ENCODE measurements at places on chromosomes 7 and 10.

GRCh38 chr10:17644485-17644943 is 563 bp downstream of the STAM start:
- no peak for DNase-seq

- DNase-seq = no peak
Observed at GRCh38 chr7:143205560-143206293, 16.1 kb upstream of the TAS2R40 start.

DNA sequence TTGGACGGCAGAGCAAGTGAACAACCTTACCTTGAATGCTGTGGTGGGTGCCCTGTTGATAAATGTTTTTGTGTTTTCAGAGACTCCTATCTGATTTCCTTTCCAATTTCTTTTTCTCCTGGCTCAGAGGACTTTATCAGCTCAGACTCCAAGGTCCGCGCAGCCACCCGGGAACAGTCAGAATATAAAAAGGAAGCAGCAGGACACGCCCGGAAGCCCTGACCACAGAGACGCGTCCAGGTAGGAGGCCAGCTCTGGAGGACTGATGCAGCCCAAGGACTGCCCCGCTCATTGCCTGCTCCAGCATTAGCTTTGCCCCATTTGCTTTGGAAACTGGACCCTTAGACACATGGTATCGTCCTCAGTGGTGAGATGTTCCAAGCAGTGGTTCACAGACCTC is 61.3 kb downstream of the TACC2 start:
- no peak for DNase-seq

DNA sequence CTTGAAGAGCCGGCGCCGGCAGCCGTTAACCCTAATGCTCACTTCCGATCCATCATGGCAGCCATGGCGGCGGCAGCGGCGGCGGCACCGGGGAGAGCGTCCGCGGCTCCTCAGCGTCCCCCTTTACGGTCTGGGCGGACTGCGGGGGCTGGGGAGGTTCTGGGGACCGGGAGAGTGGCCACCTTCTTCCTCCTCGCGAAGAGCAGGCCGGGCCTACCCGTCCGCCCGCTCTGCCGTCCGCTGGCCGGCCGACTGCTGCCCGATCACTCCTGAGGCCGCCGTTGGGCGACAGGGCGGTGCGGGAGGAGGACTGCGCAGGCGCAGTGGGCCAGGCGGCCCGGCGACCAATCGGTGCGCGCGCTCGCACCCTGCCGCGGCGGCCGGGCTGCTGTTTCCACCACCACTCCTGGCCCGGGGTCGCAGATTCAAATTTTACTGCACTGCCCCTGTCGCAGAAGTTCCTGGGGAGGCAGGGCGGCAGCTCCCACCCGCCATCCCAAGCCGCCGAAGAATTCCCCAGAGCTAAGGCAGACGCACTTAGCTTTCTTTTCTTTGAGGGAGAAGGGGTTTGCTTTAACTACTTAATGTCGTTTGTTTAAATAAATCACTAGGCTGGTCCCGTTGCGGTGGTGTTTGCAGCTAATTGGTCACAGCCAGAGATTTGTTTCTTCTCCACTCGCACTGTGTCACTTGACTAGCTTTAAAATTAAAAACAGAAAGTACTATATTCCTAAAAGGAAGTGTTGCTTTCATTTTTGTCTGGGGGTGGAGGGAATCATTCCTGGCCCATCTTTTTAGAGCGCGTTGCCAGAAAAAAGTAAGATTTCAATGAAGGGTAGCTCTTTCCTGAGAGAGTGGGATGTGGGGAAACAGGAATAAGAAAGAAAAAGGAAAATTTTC is at the start of gene KIF5B:
KIF5B (minus strand) TSS at position 290 of the 900 bp plus-strand sequence. CDS start 452 bp downstream, outside the sequence.
- DNase-seq = peak; percentile 62

GRCh38 chr10:71750986-71751385 is 22.3 kb downstream of the VSIR start:
- DNase-seq = no peak

DNA sequence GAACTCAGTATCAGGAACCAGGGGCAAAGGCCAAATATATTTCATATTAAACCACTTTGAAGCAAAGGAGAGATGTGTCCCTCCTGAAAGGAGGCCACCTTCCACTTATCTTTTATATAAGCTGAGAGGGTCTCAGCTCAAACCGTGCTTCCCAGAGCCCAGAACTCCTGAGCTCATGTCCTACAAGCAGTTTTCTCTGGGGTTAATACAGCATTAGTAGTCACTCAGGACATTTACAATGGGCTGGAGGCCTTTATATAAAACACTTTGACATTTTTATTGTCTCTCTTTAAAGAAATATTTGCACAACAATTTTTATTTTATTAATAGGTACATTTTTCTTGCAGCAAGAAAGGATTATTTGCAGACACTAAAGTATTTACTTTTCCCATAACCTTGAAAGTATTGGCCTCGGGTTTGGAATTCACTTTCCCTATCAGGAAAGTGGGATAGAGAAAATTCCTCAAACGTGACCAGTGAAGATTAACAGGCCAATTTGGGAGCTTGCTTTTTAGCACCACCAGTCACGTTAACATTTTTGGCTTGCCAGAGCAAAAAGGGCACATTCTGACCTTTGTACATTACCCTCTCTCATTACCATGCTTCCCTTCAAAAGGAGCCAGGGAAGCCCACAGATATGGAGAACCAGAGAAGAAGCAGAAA is 464.9 kb upstream of the NRP1 start:
- DNase-seq = no peak

GRCh38 chr7:107891636-107892366 is 818 bp downstream of the DLD start:
- no peak for DNase-seq

DNA sequence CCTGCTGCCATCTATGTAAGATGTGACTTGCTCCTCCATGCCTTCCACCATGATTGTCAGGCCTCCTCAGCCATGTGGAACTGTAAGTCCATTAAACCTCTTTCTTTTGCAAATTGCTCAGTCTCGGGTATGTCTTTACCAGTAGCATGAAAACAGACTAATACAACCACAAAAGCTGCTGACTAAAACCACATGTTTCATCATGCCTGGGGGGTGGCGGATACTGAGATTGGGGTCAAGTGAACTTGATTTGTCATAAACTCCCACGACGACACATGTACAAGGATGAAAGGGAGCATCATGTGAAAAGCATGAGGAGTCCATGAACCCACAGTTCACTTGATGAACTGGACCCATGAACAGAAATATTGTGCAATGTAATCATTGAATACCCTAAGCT is 134.9 kb upstream of the ANK3 start:
- DNase-seq = no peak

DNA sequence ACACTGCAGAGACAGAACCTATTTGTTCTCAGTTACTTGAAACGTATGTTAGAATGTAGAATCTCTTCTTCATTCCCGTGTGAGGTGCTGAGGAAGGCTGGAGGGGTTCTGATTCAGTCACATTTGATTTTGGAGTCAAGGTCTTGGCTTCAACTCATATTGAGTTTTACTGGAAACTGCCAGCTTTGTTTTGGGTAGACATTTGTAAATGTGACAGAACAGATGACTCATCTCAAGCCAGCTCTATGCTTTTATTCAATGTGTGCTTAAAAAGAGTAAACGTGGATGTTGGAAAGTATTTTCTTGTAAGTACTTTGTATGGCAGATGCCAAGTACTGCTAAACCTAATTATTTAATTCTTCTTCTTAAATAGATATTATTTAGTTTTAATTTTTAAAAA is 780.8 kb upstream of the C7orf33 start:
- DNase-seq = no peak

GRCh38 chr7:158759245-158759614 is 54.6 kb upstream of the NCAPG2 start:
- no peak for DNase-seq

GRCh38 chr7:18509481-18509880 is 13.9 kb downstream of the HDAC9 start:
- DNase-seq = no peak

DNA sequence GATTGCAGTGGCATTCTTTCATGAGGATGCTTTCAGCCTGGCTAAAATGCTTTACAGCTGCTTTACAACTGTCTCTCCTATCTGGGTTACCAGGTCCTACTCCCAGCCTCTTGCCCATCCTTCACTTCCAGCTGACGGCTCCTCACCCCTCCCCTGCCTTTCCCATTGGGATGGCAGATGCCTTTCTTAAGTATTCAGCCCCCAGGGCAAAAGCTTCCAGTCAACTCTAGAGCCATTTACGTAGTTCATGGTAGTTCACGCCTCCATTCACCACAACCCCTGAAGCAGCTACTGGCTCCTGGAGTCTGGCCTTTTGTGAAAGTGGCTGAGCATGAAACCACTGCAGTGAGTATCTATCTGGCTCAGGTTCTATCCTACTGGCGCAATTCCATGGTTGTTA is 17.2 kb upstream of the BMPER start:
- no peak for DNase-seq

DNA sequence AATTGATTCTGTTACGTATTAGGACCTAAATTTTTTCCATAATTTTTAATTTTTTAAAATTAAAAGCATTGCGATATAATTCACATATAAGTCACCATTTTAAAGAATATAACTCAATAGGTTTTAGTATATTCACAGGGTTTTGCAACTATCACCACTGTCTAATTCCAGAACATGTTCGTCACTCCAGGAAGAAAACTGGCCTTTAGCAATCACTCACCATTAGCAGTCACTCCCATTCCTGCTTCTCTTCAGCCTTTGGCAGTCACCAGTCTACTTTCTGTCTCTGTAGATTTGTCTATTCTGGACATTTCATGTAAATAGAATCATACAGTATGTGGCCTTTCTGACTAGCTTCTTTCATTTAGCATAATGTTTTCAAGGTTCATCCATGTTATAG is 176.5 kb downstream of the EXOC4 start:
- DNase-seq = no peak

- no peak for DNase-seq
Observed at GRCh38 chr10:86538547-86538946, 17.0 kb upstream of the WAPL start.

DNA sequence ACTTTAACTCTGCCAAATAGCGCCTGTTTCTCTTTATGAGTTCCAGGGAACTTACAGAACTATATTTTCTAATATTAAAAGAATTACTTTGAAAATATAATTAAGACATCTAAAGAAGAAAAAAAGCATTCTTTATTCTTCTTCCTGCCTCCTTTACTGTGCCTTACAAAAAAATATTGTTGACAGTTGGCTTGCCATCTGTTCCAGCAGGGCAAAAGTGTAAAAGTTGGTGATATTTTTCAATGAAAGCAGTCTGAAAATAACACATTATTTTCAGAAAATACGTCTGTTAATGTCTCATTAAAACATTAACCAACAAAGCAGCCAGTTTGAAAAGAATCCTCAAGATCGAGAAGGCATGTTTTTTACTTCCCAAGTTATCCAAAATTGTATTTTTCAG is 1032.2 kb upstream of the LRRTM3 start:
- DNase-seq = no peak

GRCh38 chr7:82294382-82294784 is 149.2 kb downstream of the CACNA2D1 start:
- no peak for DNase-seq

DNA sequence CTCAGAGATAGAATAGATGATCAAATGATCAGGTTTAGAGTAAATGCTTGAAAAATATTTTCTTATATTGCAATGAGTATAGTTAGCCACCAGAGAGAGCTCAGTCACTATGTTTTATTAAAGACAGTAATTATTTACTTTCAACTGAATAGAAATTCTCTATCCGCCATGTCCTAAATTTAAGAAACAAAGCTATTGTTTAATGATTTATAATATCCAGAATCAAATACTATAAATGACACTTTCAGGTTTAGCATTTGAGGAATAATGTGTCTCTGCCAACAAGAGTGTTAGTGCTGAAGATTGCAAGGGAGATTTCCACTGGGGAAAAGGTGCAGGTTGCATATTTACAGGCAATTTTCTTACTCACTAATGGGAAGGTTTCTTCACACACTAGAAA is 184.7 kb downstream of the DGKB start:
- no peak for DNase-seq

DNA sequence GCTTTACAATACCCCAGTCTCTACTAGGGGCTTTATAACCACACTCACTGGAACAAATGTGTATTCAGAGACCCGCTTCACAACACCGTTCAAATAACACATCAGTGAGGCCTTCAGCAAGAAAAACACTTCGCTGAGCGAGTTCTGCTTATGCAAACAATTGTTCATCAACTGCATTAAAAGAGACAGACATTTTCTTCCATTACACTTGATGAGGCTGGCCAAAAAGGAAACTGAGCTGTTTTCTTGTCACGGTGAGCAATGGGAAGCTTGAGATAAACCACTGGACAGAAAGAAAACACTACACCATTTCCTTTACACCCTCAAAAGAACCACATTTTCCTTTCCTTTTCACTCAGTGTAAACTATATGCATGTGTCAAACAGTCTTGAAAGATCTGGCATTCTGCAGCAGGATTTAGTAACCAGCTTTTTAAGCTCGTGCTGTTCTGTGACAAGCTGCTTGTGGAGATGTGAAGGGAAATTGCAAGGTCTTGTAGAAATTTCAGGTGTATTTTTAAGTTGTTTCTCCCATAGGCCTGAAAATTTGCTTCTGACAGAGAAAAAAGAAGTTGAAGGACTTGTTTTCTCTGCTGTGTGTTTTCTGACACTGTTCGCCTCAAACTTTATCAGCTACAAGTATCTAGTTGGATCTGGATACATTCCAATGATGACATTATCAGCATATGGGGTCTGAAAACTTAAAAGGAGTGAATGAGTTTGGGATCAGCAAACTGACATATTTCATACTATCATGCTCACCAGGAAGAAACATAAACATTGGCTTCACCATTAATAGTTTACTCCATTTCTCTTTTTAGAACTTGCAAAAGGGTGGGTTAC is 693.1 kb downstream of the PARD3 start:
- DNase-seq = no peak

DNA sequence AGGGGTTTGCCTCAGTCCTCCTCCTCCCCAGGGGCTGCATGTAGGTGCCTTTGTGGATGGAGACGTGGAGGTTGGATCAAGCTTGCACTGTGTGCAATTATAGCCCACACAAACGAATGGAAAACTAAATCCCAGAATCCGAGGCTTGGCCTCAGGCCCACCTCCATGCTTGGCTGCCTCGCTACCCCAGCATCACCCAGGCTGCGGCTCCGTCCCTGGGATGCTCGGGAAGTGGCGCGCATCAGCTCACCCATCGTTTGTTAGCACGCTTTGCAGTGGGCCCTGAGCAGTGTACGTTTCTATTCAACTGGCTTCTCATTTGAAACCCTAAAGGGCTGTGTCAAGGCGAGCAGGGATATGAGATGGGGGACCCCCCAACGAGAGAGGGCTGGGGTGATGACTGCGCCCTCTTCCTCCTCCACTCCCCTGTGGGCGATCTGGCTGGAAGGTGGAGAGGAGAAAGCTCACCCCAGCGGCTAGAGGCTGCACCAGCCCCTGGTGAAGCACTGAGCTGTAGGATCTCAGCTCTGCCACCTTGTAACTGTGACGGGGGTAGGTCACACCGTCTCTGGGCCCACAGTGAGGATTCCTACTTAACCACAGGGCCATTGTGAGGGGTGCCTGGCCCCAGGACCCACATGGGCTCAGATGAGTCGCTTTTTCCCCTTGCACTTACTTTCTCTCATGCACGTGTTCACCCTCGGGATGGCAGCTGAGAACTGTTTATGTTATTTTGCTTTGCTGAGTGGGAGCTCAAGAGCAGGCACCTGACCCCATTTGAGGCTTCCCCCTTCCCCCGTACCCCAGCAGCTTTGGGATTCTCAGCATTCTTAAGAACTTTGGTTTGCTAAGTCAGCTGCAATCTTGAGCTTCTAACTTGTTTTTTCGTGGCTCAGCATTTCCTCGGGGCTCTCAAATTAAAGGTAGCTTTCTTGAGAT is 12.7 kb upstream of the BTBD16 start:
- no peak for DNase-seq

- DNase-seq = no peak
Observed at GRCh38 chr7:155763122-155763521, 49.1 kb downstream of the SHH start.

GRCh38 chr10:129891806-129892205 is 72.3 kb downstream of the EBF3 start:
- DNase-seq = no peak
